ENCODE measurements at places on chromosomes 4 and X.

DNA sequence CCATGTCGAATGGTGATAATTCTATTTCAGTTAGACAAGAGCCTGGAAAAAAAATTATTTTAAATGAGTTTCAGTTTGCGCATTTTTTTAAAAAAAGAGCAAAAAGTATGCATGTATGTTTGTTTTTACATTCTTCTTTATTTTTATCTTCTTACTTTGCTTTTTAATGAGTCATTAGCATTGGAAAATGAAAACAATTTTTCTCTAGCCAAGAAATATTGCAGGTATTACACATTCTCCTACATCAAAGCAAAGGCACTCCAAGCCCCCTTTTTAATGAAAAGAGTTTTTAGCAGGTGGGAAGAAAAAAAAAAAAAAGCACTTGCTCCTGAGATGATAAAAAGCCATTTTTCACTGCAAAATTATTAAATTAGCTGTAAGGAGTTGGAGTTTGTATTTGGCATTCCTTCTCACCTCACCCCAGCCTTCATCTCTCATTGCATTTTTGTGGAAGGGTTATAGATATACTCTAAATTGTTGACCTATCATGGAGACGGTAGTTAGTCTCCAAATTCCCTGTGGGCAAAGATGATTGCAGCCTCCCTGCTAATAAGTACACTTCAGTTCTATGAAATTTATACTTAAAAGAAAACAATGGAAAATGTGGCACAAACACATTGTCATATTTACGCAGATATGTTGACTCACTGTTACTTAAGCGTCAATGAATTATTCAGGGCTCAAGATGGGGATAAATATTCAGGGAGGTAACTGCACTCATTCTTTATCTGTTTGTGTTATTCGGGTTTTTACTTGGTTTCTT, 43.8 kb downstream of the PALLD start:
- no peak for DNase-seq

DNA sequence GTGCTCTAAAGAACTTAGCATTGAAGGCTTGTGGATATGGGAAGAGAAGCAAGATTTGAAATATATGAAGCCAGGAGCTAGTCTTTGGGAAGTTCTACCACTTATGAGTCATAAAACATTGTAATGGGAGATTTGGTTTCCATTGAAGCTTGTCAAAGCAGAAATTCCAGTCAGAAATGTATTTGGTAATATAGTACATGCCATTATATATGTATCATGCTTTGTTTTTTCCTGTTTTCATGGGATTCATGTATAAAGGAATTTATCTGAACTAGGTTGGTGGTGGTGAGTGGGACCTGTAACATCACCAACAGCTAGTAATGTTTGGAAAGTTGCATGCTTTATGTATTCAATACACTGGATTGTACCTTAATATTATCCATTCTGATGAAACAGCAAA, 14.6 kb upstream of the DCAF8L2 start:
- no peak for DNase-seq

- no peak for DNase-seq
Measured at GRCh38 chrX:8192276-8192675, 21.2 kb upstream of the VCX2 start.

DNA sequence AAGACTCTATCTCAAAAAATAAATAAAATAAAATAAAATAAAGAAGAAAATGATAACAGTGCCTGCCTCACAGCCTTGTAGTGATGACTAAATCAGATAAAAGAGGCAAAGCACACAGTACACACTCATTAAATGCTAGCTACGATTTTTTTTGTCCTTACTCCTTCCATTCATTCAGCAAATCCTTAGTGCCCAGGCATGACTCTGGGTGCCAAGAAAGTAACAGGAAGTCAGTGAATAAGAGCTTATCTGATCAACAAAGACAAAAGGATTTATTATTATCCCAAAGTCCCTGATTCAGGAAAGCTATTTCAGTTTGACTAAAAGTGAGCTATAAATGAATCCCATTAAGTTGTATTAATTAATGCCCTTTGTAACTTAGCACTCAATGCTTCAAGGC, 92.7 kb downstream of the SH3KBP1 start:
- no peak for DNase-seq

DNA sequence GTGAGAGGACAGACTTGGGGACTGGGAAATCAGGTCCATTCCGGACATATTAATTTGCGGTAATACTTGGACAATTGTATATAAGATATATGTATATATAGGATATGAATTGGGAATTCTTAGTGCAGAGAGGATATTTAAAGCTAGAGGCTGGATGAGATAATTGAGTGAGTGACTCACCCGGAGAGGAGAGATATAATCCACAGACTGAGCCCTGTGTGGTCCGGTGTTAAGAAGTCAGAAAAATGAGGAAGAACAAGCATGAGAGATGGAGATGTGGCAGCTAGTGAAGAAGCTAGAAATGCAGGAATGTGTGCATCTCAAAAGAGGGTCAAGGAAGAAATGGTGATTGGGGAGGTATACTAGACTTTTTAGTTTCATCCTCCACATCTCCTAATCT, 336.2 kb downstream of the SLC7A11 start:
- no peak for DNase-seq

- no peak for DNase-seq
Measured at GRCh38 chr4:101175896-101176676, 171.2 kb downstream of the PPP3CA start.

DNA sequence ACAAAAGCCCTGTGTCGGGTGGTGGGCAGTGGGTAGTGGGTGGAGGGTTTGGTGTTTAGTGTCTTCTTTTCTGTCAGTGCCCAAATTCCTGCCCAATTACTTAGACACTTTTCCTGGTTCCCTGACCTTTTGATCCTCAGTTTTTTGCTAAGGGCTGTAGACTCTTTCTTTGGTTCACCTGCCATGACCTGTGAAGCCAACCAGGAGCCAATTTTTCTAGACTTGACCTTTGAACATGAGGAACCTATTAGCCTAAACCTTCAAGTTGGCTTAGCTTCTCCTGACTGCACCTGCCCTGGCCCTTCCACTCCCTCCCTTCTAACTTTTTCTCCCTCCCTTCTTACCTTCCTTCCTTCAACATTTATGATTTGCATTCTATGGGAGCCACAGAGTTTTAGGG, 94.5 kb downstream of the MID1IP1 start:
- DNase-seq, result no peak

GRCh38 chr4:13872155-13872554, 244.6 kb upstream of the BOD1L1 start:
- no peak for DNase-seq

DNA sequence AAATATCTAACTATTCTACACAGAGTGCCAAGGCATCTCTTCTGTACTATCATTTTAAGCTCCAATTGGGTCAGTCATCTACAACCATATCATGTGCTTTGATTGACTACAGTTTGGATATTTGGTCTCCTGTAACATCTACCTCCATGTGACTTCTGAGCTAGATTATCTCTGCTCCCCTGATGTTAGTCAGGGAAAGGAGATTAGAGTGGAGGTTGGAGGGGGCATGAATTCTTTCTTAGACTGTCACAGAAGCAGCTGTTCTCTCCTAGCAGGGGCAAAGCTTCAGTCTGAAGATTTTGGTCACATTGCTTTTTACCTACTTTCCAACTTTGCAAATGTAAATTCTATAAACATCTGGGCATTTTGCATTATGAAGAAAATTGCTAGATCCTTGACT, 62.6 kb upstream of the C4orf54 start:
- DNase-seq, result no peak

- no peak for DNase-seq
Measured at GRCh38 chrX:109382332-109382731, 99.6 kb downstream of the GUCY2F start.

DNA sequence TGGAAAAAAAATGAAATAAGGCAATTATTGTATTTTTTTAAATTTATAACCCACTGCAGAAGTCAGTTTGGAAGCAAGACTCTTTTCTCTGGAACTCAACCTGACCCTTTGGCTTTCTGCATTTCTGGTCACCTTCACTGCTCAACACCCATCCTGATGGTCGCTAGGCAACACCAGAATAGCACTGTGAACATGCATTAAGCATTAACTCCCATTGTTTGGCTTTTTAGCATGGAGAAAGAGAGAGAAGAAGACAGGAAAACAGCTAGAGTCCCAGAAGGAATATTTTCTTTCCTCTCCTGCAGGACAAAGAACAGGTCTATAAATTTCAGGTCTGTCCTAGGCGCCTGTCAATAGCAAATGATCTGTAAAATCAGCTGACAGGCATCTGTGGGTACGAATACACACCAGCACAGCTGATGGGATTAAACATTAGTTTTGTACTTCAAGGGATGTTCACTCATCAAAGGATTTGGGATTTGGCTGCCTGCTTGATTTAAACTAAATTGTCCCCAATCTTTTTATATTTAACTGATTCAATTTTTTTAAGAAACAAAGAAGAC, 137.2 kb upstream of the ETNPPL start:
- no peak for DNase-seq

- no peak for DNase-seq
Measured at GRCh38 chr4:59060895-59061294, 1950.7 kb upstream of the IGFBP7 start.

GRCh38 chr4:174423257-174423944, 98.9 kb downstream of the HPGD start:
- no peak for DNase-seq

GRCh38 chr4:77817304-77818072, 1.7 kb downstream of the CNOT6L start:
- DNase-seq, result no peak

DNA sequence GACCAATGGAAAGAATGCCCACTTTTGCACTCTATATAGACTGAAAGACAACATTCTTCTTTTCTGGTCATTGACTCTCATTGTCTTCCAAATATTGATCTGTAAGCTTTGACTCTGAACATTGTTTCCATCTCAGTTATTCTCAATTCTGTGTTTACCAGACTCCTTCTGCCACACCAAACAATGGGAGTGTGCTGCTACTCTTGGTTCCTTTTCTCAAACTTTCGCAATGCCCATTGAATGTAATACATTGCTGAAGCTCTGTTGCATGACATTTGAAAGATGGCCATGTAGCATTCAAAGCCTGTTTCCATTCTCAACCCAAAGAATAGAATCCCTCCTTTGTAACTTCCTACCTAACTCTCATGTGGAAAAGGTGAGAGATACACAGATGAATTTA, 136.2 kb downstream of the BTC start:
- no peak for DNase-seq

DNA sequence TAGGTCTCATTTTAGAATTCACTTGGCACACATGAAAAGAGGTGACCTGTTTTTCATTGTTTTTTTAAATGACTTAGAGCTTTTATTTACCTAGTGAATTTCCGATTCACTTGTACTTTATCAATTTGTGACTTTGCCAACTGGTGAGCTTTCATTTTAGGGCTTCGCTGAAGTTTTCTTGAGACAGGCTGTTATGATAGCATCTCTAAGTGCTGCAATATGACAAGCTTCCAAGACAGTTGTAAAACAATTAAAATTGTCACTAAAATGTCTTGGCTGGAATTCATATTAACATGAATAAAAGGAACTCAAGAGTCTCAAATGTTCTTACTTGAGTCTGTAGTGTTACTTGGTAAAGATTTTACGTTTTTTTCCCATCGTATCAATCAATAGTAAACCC, 831.7 kb upstream of the GRID2 start:
- DNase-seq, result no peak

GRCh38 chr4:41600243-41600912, 62.4 kb downstream of the LIMCH1 start:
- no peak for DNase-seq

DNA sequence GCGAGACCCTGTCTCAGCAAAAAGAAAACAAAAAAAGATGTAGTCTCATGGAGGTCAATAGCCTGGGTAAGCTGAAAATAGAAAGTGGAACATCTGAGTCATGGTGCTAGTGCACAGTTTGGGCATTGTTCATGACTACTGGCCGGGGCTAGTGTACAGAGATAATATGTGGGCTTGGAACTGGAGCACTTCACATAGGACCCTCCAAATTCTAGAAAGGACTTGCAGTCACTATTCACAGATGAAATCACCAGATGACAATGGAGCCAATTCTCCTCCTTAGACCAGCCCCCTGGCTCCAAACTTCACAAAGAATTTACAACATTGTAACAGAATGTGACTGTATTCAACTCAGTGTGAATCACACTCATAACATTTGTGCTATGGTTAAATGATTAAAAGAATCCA, 367.8 kb upstream of the SLC7A11 start:
- no peak for DNase-seq

GRCh38 chrX:78125148-78125547, 14.3 kb downstream of the TAF9B start:
- DNase-seq, result no peak

- DNase-seq, result no peak
Measured at GRCh38 chr4:120963449-120963848, 40.9 kb upstream of the PRDM5 start.

- DNase-seq, result no peak
Measured at GRCh38 chr4:2186133-2186864, 55.6 kb downstream of the HAUS3 start.

GRCh38 chrX:131034063-131034462, 24.1 kb upstream of the ARHGAP36 start:
- no peak for DNase-seq

- DNase-seq, result no peak
Measured at GRCh38 chr4:139645458-139645857, 20.2 kb upstream of the MGST2 start.

- DNase-seq, result no peak
Measured at GRCh38 chr4:175871774-175872405, 59.8 kb upstream of the GPM6A start.

- DNase-seq, result no peak
Measured at GRCh38 chr4:47882228-47882627, 32.2 kb downstream of the NFXL1 start.

- no peak for DNase-seq
Measured at GRCh38 chr4:52957835-52958631, 95.9 kb downstream of the RASL11B start.

DNA sequence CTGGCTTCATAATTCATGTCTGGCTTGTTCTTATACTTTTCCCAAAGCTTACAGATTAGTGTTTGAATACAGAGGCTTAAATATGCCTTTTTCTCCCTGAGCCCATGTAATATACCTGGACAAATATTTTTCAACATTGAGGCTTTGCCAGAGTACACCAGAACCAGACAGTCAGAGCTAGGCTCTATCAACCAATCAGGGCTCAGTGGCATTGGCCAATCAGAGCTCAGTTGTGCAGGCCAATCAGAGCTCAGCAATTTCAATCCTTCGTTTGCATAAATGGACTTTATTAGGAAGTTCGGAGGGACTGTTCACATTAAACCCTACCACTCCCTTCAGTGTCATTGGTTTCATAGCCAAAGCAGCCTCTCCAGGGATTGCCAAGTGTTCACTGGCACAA, 51.2 kb upstream of the TMSB15B start:
- no peak for DNase-seq

- DNase-seq, result no peak
Measured at GRCh38 chrX:49270249-49270921, 792 bp downstream of the PPP1R3F start.

- no peak for DNase-seq
Measured at GRCh38 chrX:111339212-111339611, 68.9 kb upstream of the CAPN6 start.

- no peak for DNase-seq
Measured at GRCh38 chrX:136619899-136620505, 28.0 kb upstream of the CD40LG start.

- peak; percentile 10 for DNase-seq
Measured at GRCh38 chr4:128574706-128575105, 234.8 kb upstream of the JADE1 start.

Measured in stimulated activated CD8-positive, alpha-beta memory T cell treated with anti-CD3 and anti-CD28 coated beads, Interleukin-15, amount 100 ng/mL, for 4 hours (primary cell).